ENCODE measurements at places on chromosomes 2 and 18. TPM values are rescaled to one million over a fixed set of nuclear protein-coding genes. Genes with fewer than 3 reads are reported as not detected.

The B4GALT6 gene
- polyA plus RNA-seq = 1.3 TPM

The ACADL gene
- polyA plus RNA-seq = 3.3 TPM

DNA sequence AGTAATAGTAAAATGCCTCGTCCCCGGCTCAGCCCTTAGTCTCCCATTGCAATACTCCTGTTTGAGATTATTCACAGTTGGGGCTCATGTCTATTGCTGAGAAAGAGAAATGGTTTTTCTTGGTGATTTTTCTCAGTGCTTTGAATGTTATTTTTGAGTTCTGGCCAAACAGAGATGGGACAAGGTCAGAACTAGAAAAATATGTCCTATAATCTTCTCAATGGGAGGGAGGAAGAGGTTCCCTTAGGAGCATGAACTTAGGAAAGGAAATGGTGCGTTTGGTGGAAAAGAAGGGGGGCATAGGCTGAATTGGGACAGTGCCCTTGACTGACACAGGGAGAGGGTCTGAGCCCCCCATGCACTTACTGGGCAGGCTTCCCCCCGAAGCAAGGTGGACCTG, 133.8 kb downstream of the AGAP1 start:
- no peak for DNase-seq

GRCh38 chr2:6917071-6917760, at the start of gene RNF144A:
Gene RNF144A, plus strand, starts transcription at chr2:6917412. Its CDS starts 79,515 bp downstream, at chr2:6996927.
- peak; percentile 90 for DNase-seq

DNA sequence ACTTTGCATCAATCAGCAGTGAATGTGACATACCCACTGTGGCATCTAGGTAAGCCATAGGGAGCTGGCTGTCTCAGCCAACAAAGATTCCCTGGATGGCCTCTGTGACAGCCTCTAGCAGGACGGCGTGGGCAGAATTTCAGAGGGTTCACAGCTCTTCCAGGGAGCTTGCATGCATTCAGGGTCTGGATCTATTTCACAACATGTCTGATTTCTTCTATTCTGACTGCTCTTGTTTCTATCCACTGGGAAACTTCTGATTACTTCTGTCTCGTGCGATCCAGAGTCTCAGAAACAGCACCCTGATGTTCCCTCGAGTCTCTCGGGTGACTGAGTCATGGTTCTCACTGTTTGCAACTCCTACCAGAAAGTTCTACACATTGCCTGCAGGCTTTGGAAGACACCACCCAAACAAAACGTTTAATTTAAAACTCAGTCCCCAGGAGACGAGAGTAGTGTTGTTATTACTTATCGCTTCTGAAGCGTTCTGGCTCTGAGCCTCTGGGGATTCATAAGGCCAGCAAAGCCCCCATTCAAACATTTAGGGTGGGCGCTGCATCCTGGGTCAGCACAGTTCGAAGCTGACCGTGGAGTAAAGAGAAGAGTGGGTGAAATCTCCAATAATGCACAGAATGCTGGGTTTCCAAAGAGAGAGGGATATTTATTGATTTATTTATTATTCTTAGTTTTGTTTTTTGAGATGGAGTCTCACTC, 41.9 kb upstream of the ODC1 start:
- DNase-seq = peak; percentile 10

- DNase-seq = no peak
Observed at GRCh38 chr2:3730646-3731045, 27.3 kb downstream of the DCDC2C start.

DNA sequence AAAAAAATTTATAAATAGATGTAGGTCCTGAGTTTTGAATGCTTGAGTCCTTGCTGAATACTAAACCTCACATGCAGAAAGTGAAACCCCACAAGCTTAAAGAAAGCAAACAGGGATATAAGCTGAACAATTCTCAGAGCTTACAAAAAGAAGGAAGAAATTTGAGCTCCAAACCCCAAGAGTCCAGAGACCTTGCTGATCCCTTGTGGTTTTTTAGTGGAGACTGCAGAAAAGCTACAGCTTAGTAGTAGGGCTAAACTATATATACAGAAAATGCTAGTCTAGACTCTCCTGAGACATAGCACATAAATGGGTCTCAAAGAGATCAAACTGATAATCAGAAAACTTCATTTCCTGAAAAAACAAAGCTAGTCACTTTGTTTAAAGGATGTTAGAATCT, 1548.1 kb upstream of the ZEB2 start:
- DNase-seq = no peak

DNA sequence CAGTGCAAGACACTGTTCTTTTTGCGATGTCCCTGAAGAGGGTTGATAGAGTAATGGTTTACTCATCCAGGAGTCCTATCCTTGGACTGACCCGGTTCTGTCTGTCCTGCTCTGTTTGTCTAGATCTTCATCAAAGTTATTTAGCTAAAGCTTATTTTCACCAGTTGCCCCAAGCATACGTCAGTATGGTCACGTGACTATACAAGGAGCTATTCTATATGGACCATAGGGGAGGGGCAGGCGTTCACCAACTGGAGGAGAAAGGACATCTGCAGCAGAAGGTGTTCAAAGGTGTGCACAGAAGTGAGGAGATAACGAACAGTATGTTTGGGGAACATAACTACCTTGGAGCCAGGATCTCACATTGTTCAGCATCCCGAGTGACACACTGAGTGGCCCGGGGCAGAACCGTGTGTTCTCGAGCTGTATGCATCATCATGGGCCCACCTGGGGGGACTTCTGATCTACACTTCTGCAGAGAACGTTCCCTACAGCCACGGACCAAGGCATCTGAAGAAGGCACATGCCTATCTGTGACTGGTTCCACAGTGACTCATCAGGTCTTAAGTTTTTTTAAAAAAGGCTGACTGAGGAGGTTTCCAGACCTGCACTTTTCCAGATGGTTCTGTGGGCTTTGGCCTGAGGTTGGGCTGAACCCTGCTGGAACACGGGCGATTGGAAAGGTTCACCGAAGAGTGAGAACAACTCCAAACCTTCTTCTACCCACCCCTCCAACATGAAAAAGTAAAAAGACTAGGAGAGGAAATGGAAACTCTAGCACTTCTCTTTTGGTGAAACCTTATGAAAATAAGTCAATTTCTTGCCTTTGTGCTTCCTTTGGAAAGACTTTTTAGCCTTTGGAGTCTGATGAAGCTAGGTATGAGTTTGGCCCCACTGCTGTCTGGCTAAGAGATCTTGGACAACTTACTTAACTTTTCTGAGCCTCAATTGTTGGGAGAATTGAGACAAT, 68.6 kb upstream of the YWHAQ start:
- no peak for DNase-seq

GRCh38 chr2:231429152-231429551, 33.6 kb downstream of the B3GNT7 start:
- no peak for DNase-seq
